Globus pallidus (tissue), 1 donor: ENCODE measurements at places on chromosomes 5 and 9.

- DNase-seq: no peak
These were observed 109.0 kb downstream of the NTRK2 start for GRCh38 chr9:84778570-84778969.

DNA sequence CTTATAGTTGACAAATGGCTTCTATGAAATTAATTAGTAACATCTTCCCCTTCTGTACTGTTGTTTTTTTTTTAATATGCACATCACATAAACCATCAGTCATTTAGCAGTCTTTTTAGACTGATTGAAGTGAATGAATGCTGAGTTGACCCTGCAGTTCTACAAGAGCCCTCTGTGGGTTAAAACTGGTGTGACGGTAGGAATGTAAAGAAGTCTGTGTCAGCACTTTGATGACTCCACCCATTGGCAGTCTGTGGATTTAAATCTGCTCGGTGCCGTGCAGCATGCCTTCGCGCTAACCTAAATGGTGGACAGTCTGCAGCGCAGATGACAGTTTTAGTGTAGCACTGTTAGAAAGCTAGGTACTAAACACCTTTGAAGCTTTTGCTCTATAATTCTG is 3.1 kb downstream of the GTF3C4 start:
- DNase-seq: no peak

DNA sequence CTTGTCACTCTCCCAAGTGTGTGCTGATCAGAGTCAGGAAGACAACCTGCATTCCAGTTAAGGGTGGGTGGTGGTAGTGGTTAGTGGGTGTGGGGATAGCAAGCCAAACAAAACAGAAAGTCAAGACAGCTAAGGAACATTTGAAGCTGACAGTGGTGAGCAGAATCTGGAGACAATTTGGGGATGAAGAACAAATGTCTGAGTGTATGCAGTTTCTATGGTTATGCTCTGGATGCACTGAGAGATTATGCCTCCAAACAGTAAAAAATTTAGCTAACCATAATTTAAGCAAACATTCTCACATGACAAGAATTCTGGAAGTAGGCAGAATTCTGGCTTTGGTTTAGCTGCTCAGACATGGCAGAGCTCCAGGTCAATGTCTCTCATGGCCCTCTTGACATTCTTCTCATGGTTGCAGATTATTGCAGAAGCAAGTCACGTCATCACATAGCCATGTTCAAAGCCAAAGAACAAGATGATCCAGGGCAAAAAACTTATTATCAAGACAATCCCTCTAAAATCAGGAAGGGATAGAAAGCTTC is 148.7 kb downstream of the LURAP1L start:
- no peak for DNase-seq

GRCh38 chr9:135290086-135290485 is 189.5 kb upstream of the PPP1R26 start:
- DNase-seq: no peak

- DNase-seq: no peak
These were observed 28.0 kb upstream of the DAP start for GRCh38 chr5:10789021-10789420.

GRCh38 chr9:98364086-98364485 is 108.6 kb upstream of the TBC1D2 start:
- no peak for DNase-seq

DNA sequence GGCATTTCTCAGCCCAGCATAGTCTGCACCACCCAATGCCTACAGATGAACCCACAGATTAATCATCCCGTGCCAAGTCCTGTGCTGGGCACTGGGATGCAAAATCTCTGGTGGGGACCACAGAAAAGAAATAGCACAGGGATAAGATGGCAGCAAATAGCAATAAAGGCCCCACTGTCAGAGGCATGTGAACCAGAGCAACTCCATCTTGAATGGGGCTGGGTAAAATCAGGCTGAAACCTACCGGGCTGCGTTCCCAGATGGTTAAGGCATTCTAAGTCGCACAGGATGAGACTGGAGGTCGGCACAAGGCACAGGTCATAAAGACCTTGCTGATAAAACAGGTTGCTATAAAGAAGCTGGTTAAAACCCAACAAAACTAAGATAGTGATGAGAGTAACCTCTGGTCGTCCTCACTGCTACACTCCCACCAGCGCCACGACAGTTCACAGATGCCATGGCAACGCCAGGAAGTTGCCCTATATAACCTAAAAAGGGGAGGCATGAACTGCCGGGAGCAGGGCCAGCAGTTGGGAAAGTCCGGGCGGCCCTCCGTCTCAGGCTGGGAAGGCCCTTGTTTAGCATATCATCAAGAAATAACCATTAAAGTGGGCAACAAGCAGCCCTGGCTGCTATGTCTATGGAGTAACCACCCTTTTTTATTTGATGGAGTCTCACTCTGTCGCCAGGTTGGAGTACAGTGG is 65.2 kb downstream of the C9orf50 start:
- DNase-seq: no peak

DNA sequence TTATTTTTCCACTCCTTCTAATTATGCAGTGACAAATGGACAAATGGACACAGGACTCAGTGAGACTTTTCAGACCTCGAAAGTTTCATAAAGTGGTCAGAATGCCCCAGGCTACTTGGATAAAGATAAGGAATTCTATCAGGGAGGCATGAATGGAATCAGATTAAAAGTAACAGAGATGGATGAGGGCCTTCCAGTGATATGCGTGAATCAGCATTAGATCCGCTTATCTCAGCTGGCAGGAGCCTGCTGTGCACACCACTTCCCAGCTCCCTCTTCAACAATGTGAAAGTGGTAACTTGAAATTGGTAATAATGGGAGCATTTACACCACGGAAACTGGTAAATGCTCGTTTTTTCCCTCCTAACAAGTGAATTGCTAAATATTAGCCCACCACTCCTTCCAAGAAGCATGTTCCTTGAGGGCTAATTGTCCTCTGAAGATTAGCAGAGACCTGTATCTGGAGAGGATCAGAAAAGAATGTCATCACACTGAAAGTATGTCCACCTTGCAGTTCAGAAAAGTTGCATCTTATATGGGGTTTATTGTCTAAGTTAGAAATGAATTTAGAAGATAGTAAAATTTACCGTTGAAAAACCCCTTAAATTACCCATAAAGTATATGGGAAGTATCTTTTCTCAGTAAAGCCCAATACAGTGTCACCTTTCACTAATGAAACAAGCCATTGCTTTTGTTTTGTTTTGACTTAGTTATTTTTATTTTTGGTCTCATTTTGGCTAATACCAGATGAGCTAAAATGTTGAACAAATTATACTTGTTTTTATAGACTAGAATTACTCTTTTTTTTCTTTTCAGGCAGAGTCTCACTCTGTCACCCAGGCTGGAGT is 125.3 kb downstream of the DPYSL3 start:
- DNase-seq: no peak

- peak; percentile 6 for DNase-seq
These were observed 29.0 kb downstream of the HK3 start for GRCh38 chr5:176870110-176870591.

DNA sequence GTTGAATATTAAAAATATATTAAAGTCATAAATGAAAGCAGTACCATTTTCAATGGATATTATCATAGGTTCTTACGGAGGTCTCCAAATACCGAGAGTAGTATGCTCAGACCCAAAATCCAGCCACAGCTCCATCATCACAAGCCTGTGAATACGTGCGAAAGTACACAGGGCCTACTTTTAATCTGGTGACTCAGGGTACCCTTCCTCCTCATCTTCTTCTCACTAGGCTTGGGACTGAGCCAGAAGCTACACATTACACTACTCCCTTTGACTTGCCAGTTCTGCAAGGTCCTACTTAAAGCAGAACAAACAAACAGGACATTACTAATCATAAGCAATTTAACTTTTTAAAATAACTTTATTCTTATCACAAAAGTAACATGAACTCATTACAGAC is 7.6 kb upstream of the RIC1 start:
- DNase-seq: no peak

DNA sequence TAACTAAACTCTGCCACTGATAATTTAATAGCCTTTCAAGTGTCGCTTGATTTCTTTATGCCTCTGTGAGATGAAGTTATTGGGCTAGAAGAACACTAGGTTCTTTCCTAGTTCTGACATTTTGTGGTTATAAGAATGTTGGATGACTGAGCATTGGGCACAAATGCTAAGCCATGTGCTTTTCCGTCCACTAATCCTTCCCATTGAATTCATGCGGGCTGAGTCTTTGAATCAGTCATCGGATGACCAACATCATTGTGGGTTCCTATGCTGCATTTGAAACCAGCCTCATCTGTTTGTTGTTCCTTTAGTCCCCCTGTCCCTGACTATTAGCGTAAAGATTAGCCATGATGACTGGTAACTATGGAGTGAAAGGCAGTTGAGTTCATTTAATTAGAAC is 58.5 kb downstream of the ALDH1A1 start:
- DNase-seq: no peak

- DNase-seq: no peak
These were observed 9.1 kb downstream of the FAT2 start for GRCh38 chr5:151581812-151582583.

- no peak for DNase-seq
These were observed 2031.2 kb upstream of the CDH6 start for GRCh38 chr5:29162297-29162696.

- no peak for DNase-seq
These were observed 97.0 kb upstream of the COL5A1 start for GRCh38 chr9:134544388-134545214.

DNA sequence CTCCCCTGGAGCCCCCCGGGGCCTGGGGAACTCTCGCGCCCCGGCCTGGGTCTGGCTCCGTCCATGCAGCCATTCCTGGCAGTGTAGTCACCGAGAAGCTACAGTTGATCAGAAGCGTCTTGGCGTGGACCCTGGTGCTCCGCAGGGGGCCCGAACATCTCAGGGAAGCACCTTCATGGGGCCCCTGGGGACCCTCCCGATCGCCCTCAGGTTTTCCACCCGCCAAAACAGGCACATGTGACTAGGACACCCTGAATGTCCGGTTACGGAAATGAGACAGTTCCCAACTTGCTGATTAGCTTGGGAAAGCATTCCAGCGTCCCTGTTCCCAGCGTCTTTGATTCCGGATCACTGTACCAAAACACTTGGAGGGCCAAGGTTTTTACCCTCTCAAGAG is 472 bp downstream of the FBXO4 start:
- peak; percentile 35 for DNase-seq

DNA sequence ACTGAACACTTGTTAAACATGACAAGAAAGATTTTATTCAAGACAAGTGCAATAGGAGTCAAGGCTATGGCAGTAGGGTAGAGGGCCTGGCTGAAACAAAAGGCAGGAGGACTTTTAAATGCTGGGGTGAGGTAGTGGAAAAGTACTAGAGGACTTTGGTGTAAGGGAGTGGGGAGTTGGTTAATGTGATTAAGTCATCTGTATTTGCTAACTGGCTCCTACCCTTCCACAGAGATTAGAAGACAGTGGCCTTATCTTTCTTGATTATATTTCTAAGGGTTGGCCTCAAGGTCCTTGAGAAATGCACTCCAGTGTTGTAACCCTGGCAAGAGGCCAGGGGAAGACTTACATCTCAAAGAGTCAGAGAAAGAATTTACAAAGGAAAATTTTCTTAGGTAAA is 160.2 kb upstream of the FTMT start:
- no peak for DNase-seq

DNA sequence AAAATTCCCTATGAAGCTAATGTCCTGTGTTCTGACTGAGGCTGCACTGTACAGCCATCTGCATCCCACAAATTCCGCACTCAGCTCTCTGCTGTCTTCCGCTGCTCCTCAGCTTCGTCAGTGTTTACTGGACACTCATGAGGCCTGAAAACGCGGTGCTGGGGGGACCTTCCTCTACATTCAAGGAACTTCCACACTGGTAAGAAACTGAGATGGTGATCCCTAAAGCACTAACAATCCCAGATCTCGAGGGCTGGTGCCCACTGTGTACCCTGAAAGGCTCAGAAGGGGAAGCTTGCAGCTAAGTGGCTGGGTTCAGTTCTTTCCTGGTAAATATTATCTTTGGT is 117.9 kb downstream of the NRG2 start:
- no peak for DNase-seq

DNA sequence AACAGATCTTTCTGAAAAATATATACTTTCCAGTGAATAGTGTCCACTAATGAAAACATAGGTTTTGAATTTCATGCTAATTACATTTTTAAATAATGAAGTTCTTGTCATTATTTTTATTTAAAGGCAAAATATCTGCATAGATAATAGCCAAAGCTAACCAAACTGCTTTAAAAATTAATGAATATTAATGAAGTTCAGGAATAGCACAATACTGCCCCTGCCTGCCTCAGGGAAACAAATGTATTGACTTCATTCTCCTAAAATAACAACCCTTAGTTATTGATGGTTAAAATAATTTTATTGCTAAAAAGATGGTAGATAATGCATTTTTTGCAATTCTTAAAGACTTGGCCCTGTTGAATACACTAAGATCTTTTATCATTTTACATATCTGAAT is 103.6 kb upstream of the SSBP2 start:
- DNase-seq: peak; percentile 48

DNA sequence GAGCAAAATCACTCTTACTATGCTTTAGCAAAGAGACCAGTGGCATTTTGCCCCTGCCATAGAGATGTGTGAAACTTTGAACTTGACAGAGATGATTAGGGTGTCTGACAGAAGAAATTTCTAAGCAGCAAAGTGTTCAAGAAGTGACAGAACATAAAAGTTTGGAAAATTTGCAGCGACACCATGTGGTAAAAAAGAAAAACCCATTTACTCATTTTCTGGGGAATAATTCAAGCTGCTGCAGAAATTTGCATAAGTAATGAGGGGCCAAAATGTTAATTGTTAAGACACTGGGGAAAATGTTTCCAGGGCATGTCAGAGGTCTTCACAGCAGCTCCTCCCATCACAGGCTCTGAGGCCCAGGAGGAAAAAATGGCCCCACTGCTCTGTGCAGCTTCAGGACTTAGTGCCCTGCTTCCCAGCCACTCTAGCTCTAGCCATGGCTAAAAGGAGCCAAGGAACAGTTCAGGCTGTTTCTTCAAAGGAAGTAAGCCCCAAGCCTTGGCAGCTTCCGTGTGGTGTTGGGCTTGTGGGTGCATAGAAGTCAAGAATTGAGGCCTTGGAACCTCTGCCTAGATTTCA is 6.1 kb upstream of the AP3B1 start:
- DNase-seq: no peak

- DNase-seq: no peak
These were observed 125.0 kb downstream of the STARD4 start for GRCh38 chr5:111387361-111387760.

DNA sequence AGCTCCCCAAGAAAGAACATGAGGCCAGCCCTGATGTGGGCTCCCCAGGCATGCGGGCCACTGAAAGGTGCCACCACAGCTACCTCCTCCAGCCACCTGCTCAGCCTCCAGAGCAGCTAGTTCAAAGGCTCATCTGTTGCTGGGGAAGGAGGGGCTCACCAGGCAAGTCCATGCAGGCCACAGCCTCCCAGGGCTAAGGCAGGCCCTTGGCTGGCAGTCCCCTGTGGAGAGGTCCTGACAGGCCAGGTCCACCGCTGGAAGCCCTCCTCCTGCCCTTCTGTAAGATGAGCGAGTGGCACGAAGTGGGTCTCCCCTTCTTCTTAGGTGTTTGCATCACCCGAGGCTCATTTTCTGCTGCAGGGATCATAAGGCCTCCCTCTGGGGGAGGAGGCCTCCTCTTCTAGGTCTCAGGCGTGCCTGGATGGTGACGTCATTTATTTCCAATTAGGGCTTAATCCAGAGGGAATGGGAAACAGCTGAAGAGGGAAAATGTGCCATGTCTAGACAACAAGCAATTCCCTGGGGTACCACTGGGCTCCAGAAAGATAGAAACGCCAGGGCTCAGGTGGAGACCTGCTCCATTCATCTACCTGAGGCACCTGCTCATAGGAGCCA is 91.6 kb downstream of the CFAP90 start:
- no peak for DNase-seq
